Adipose tissue (tissue), 3 donors: ENCODE measurements at places on chromosomes 13 and 19. TPM values are rescaled to one million over a fixed set of nuclear protein-coding genes. Genes with fewer than 3 reads are reported as not detected.

Gene KLK10
- 0.15 TPM for polyA plus RNA-seq

Gene LPAR6
- 26.3 TPM for polyA plus RNA-seq

Gene FDX2
- polyA plus RNA-seq, result 22.5 TPM

Gene MLLT1
- polyA plus RNA-seq, result 19.3 TPM

Gene KIR2DL1
- polyA plus RNA-seq, result not detected

Gene SIGLEC5
- polyA plus RNA-seq, result 0.71 TPM

Gene LATS2
- polyA plus RNA-seq, result 15.7 TPM

Gene TMEM238
- polyA plus RNA-seq, result 0.90 TPM

Gene OSCAR
- 6.4 TPM for polyA plus RNA-seq

Gene ZSCAN5B
- polyA plus RNA-seq, result 0.04 TPM

Gene SLITRK1
- not detected for polyA plus RNA-seq

Gene WIZ
- 15.3 TPM for polyA plus RNA-seq

Gene ITM2B
- polyA plus RNA-seq, result 538 TPM

Gene HSPB6
- polyA plus RNA-seq, result 63.3 TPM

Gene FCHO1
- polyA plus RNA-seq, result 2.2 TPM

Gene HCST
- 4.1 TPM for polyA plus RNA-seq

Gene UNC13A
- polyA plus RNA-seq, result 1.0 TPM

Gene FFAR1
- 2.2 TPM for polyA plus RNA-seq

Gene COL4A2
- 632 TPM for polyA plus RNA-seq

Gene CFD
- 2,068 TPM for polyA plus RNA-seq

Gene KATNAL1
- polyA plus RNA-seq, result 5.9 TPM

Gene ZNF723
- polyA plus RNA-seq, result not detected

Gene ATXN8OS
- polyA plus RNA-seq, result not detected

Gene LENG9
- 19.7 TPM for polyA plus RNA-seq

Gene CEACAM20
- polyA plus RNA-seq, result not detected

Gene KLK2
- not detected for polyA plus RNA-seq

Gene FGF9
- 1.0 TPM for polyA plus RNA-seq

Gene PEX11G
- 4.0 TPM for polyA plus RNA-seq

Gene NLRP5
- not detected for polyA plus RNA-seq
